ENCODE measurements at places on chromosomes 7 and 10.

DNA sequence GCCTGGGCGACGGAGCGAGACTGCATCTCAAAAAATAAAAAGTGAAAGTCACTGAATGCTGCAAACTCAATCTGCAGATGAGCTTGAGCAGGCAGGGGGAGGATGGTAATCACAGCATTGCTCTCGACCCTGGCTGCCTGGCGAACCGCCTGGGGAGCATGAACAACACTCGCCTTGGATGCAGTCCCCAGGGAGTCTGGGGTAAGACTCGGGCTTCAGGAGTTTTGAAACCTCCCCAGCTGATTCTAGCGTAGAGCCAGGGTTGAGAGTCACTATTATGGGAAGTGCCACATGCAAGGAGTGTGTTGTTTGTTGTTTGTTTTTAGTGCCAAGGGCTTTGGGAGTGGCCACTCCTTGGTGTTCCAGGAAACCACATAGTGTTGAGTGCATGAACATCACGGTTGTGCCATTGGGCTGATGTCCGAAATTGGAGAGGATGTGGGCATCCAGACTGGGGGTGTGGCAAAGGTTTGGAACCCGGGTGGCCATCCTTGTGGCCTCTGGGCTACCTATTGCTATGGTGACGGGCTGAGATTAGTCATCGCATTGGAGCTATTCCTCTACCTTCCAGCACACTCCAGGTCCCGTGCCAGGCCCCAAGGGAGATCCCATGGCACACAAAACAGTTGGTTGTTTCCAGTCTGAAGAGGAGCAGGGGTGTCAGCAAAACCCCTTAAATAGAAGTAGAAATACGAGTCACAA lies 92.6 kb downstream of the RGS10 start:
- DNase-seq = peak; percentile 98

DNA sequence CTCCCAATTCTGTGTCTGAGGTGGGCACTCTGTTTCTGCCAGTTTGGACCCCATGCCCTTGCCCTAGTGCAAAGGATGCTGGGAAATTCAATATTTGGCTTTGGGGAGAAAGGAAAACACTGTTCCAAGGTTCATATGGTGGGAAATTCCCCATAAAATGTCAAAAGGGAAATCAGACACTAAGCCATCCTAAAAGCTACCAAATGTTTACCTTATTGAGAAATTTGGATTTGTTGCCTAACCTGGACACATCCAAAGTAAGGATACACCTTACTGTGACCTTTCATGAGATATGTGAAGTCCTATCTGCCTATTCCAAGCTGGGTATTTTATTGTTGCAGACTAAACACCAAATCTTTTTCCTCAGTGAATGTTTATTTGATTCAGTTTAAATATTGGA lies 109.1 kb downstream of the CYP26A1 start:
- no peak for DNase-seq

DNA sequence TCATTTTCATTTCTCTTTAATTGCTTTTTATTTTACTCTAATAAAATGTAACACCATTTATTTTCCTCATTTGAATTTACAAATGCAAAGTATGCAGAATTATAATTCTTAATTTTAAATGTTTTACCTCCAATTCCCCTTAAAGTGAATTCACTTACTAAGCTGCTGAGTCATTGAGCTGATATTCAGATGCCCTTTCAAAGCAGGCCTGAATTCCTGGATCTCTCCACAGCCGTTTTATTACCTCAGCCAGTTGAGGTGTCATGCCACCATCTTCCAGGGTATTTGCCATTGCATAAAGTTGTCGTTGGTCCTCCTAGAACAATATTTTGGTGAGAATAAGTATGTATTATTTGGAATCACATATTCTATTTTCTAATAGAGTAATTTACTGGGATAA lies 33.2 kb downstream of the GNAT3 start:
- no peak for DNase-seq

DNA sequence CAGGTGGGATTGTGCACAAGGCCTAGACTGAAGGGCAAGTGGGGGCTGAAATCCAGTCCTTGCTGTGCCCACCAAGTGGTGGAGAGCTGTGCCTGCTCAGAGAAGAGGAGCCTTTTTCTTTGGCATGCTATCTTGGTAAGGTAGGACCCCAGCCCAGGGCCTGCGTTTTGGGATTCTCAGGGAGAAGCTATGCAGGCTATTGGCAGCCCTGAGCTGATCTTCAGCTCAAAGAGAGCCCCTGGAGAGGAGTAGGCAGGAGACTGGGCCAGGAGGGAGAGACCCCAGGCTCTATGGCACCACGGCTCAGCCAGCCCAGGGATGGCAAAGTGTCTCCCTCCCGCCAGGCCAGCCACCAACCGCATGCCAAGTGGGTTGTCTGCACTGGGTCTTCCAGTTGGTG lies 119.2 kb upstream of the PCBD1 start:
- no peak for DNase-seq

DNA sequence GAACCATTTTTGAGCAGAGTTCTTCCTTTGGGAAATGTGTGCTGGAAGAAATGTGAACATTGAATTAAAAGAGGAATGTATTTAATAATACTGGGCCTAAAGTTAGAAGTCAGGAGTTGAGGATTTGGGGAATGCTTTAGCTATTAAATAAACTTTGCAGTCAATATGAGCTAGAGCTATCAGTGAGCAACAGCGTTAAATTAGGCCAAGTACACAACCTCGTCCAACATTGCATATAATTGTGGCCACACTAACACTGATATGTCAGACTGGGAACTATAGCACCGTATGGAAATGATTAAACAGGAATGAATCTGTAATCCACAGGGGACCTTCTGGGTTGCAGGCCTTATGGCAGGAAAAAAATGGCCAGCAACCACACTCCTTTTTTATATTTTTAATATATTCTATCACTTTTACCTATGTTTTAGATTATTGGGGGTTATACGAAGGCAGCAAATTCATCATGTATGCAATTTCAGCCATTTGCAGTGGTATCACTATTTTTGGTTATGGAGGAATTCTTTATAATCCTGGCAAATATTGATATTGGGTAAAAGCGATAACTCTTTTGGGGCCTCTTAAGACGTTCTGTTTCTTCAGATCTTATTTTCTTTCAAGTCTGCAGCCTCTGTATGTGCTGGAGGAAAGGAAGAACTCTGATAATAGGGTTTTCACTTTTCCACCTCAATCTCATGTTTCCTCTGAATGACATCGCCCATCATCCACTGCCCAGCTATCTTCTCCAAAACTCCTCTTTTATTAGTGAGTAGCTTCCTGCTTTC lies 236.3 kb upstream of the PLXDC2 start:
- no peak for DNase-seq

DNA sequence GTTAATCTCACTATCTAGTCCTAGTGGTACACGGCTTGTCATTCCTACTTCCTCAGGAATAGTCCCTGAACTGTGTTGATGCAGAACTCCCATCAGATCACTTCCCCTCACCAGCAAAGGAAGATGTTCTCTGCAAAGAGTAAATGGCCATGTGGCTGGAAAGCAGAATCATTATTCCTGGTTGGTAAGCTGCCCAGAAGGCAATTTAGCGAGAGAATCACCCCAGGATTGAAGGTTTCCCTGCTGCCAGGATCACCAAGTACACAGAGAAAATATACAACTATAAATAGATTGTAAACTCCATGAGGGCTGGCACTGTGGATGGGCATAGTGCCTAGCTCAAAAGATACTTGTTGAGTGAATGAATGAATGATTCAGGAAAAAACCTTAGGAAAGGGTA lies 115.0 kb downstream of the GFRA1 start:
- DNase-seq = no peak

- no peak for DNase-seq
Measured at GRCh38 chr7:149297034-149297755, 35.2 kb downstream of the ZNF783 start.

DNA sequence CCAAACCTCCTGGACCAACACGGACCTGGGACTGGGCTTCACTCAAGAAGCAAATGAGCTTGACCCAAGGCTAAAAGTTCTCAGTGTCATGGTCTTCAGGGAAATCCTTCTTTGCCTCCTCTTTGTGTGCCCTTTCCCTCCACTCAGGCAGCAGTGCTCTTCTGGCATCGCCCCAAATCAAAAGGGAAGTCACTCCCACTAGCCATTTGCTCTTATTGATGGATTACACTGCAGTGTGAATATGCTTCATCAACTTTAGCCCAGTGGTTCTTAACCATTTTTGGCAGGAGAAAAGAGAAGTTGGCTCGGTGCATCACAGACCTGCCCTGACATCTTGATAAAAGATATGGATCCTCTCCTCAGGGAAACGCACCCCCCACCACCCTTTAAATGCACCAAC lies 19.2 kb upstream of the IKZF1 start:
- no peak for DNase-seq

GRCh38 chr10:80322158-80322557 lies 32.7 kb upstream of the MAT1A start:
- DNase-seq = no peak

GRCh38 chr7:3250725-3251124 lies 50.3 kb upstream of the SDK1 start:
- DNase-seq = no peak

All from T1000 (cell line).